ENCODE measurements at places on chromosomes 4 and X.

- DNase-seq = no peak
These were observed 572.8 kb upstream of the FRG1 start for GRCh38 chr4:189367832-189368231.

DNA sequence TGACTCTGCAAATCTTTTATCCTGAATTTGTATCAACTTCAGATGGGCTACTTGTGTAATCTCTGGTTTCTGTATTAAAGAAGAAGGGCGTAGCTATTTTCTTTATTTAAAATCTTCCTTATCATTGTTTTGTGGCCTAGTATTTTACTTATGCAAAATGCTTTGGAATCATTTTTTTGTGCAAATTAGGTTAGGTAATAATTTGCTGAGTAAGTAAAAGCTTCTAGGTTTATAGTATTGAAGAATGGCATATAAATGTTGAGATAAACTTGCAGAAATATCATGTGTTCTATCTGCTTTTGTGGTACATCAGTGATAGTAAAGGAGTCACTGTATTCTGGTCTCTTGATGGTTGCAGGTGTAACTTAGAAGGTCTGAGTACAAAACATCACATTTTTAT, 197.2 kb upstream of the IL15 start:
- DNase-seq = no peak

DNA sequence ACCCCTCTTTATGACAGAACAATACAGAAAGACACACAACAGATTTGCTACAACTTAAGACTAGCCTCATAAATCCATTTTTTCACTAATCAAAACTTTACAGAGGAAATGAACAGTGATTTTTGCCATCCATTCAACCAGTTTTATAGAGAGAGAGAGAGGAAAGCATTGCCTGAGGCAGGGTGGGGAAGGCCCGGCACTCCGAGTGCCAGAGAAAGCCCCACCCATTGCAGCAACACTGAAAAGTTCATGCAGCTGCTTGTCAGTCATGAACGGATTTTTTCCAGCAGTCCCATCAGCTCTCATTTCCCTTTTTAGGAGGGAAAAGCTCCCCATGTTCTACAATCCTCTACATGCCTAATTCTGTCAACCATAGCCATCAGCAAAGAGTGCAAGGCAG, 236.9 kb downstream of the CHIC1 start:
- no peak for DNase-seq

DNA sequence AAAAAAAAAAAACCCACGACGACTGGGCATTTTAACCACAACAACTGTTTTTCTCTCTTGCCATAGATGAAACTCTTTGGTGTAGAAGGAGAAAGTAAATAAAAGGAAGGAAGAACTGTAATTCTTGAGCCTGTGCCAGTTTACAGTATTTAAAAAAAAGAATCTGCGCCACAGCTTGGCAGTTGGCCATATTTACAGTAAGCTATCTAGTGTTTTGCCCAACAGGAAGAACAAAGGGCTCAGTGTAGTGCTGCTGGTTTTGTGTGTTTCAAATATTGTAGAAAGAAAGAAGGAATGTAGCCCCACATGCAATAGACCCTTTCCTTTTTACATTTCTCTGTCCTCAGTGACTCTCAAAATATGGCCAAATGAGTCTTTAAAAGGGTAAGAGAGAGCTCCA, 66.1 kb downstream of the NR3C2 start:
- peak; percentile 56 for DNase-seq

GRCh38 chr4:42371305-42372252, 25.7 kb upstream of the SHISA3 start:
- DNase-seq = peak; percentile 67

Measured in brain microvascular endothelial cell (primary cell).